ENCODE measurements at places on chromosomes 1 and 21.
A peak's percentile ranks its signal among the peaks of the same experiment; 100 is the strongest.

DNA sequence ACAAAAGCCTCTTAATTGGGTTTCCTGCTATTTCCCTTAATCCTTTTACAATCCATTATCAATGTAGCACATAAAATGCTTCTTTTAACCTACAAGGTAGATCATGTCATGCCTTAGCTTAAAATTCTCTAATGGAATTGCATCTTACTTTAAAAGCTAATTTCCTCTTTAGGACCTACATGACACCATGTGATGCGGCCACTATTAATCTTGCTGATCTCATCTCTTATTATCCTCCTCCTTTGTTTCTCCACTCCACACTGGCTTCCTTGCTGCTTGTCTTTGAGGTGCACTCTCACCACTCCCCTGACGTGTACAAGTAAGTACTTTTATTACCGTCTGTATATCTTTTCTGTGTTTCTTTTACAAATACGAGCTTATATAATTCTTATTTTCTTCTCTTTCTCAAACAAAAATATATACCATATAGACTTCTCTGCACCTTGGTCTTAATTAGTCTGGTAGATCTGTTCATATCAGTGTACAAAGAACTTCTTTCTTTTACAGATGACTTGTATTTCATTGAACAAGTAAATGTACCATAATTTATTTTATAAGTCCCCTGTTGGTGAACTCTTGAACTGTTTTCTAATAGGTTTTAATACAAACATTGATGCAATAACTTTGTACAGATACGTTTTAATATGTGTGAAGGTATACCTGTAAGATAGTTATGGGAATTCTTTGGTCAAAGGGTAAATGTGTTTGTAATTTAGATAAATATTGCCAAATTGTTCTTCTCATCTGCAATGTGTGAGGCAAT is 28.2 kb downstream of the GPR88 start:
- no peak for DNase-seq

- DNase-seq = no peak
These were observed 104.7 kb upstream of the KCNK2 start for GRCh38 chr1:214977700-214978374.

- no peak for DNase-seq
These were observed 1.7 kb upstream of the RORC start for GRCh38 chr1:151833172-151833900.

DNA sequence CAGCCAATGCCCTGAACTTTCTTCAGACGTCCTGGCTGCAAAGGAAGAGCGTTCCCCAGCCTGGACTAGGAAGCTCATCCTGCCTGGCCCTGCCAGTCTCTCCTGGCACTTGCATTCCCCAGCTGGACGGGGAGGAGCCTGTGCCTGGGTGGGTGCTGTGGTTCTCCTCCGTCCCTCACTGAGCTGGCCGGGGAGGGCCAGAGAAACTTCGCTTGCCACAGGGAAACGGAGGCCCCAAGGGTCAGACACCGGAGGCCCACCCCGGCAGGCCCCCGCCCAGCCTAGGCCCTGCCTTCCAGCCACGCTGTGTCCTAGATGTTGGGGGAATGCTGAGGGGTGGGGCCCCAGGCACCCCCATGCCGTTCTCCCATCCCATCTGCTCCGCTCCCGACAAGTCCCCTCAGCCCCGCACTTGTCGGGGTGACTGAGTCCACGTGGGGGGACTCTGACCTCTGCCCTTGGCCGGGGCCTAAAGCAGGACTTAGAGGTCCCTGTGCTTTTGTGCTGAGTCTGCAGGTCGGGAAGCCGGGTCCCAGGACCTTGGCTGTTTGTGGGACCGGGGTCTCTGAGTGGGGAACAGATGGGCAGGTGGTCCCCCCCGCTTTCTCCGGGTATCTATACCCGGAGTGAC is 4.8 kb downstream of the FTCD start:
- peak; percentile 6 for DNase-seq

- no peak for DNase-seq
These were observed 10.5 kb downstream of the EIF3I start for GRCh38 chr1:32232558-32233304.

GRCh38 chr1:117932576-117932975 is 3.0 kb downstream of the WDR3 start:
- DNase-seq = no peak

- DNase-seq = no peak
These were observed 10.2 kb upstream of the KIAA1614 start for GRCh38 chr1:180902541-180902940.

DNA sequence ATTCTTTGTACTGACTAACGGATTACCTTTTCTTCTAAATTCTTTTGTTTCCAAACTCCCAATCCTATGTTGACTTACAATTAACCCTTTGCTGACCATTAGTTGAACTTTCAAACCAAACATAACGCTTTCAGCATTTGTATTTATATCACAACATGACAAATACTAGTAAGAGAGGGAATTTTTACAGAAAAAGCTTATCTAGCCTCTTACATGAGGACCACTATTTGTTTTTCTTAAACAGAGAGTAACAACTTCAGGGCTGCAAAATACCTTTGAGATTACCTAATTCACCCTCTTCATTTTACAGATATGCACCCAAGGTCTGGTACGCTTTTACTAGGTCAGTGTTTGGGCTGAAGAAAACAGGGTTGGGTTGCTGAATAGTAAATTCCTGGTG is 45.0 kb upstream of the CXADR start:
- no peak for DNase-seq

- no peak for DNase-seq
These were observed 3.2 kb upstream of the PADI4 start for GRCh38 chr1:17304826-17305175.

GRCh38 chr1:95127380-95127779 is 10.2 kb downstream of the TLCD4 start:
- DNase-seq = no peak

DNA sequence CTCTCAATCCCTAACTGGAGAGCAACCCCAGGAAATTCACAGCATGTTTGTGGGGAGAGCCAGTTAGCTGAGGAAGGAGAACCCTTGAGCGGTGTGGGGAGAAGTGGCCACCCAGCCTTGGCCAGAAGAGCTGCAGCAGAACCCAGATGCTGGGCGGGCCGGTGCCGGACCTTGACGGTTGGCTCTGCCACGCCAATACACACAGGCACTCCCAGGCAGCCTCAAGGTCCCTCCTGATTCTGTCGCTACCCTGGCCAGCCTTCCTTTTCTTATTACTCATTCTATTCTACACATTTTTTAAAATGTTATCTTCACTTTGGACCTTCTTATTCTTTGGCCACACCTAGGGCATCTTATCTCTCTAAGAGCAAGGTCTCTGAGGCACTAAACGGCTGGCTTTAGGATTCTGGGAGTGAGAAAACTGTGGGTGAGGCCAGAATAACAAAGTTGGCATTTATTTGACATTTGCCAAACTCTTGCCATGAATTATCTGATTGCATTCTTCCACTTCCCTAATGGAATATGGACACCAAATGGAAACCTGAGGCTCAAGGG is 50.4 kb upstream of the GPR37L1 start:
- DNase-seq = peak; percentile 65

DNA sequence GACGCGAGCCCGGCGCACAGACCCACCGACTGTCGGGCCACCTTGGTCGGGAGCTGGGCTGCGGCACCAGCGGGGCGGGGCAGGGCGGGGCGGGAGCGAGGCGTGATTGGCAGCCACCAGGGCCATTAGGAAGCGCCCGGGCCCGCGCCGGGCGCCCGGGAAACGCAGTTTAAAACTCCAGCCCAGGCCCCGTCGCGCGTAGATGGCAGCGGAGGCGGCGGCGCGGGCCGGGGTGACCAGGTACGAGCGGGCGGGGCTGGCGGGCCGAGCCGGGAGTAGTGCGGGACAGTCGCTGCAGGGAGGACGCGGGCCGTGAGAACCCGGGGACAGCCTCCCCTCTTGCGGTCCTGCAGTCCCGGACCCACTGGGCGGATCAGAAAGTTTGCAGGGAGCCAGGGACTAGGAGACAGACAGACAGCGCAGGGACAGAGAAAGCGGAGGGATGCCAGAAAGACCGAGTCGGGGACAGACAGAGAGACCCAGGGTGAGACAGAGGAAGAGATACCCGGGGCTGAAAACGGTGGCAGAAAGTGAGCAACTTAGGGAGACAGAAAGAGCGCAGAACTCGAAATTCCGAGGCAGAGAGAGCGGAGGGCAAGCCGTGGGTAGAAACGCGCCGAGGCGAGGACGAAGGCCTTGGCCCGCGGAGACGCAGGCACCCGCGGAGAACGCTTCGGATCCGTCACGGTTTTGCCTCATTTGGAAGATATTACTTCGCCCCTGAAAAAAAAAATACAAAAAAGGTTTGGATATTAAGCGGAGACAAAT is at the start of gene DMBX1:
DMBX1 (plus strand) TSS at position 199 of the 768 bp plus-strand sequence. CDS start 17,175 bp downstream, outside the sequence.
- DNase-seq = peak; percentile 71

DNA sequence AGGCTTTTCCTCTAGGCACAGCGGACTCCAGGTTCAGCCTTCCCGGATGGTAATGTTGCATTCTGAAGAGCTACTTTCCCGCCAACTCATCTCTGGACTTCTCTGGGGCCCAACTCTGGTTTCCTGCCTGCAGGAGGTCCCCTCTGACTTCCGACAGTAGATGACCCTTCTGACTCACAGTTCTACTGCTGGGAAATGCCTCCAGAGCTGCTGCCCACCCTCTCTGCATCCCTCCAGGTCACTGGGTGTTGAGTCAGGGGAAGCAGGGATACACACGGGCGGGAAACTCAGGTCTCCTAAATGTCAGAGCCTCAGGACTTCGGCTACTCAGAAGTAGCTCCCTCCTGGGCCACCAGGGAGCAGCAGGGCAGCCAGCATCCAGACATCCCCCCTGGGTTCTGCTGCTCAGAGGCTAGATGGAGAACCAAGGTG is 2.1 kb upstream of the KIF21B start:
- DNase-seq = no peak

GRCh38 chr1:200590001-200590400 is 30.6 kb downstream of the KIF14 start:
- no peak for DNase-seq

Data from stomach (tissue), 19 donors.